Epithelial cell of proximal tubule (primary cell): ENCODE measurements at places on chromosomes 3 and 15.

DNA sequence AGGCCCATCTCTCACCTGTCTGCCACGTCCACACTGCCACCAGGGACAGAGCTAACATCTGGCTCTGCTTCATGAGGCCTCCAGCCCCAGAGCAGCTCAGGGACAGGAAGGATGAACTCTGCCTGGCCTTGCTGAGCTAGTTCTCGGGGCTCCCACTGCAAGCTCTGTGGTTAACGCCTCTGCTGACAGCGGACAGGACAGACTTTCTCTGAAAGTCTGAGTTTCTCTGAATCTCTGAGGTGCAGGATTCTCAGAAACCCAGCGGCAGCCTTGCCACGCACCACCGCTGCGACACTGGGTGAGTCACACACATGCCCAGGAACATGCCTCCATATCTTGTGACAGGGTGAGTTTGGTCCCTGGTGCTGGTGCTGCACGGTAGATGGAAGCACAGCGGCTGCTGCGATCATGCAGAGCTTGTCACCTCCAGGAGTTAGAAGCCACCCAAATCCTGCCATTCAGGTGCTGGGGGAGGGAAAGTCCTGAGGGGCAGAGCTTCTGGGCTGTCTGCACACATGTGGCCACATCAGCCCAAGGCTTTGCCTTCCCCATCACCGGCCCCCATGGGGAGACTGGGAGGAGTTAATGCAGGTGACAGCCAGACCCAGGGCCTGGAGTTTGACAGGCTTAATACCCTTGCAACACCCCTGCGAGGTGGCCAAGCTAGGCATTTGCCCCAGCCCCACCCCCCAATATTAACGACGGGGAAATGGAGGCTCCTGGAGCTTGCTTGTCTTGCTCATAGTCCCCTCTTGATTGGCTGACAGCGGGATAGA lies 267.0 kb downstream of the PLCL2 start:
- DNase-seq: no peak

DNA sequence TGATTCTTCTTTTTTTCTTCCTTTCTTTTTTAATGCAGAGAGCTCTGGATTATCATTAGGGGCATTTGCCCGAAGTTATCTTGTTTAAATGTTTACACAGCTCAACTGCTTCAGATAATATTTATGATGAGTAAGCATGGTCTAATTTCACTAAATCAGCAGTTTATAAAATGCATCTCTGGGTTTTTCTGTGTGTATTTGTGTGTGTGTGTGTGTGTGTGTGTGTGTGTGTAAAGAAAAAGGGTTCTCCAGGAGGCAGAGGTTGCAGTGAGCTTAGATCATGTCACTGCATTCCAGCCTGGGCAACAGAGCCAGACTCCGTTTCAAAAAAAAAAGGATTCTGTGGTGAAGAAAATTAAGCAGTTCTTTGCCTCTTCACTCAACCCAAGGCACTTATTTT lies 25.9 kb upstream of the TNFSF10 start:
- no peak for DNase-seq

DNA sequence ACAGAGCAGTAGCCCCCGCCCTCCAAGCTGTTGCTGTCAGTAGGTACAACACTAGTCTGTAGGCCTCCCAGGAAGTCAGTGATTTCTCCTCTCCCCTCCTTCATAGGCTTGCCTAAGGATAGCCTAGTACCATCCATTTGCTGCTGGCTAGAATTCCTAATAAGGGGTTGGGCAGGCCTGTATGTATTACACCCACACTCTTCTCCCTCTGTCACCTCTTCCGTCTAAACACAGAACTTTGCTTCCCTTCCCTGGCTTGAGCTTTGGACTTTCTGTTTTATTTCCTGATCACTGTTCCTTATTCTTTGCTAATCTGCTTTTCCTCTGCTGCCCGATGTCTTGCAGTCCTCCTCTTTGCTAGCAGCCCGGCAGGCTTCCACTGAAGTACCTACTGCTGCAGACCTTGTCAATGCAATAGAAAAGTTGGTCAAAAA lies 93.4 kb upstream of the UMPS start:
- no peak for DNase-seq

DNA sequence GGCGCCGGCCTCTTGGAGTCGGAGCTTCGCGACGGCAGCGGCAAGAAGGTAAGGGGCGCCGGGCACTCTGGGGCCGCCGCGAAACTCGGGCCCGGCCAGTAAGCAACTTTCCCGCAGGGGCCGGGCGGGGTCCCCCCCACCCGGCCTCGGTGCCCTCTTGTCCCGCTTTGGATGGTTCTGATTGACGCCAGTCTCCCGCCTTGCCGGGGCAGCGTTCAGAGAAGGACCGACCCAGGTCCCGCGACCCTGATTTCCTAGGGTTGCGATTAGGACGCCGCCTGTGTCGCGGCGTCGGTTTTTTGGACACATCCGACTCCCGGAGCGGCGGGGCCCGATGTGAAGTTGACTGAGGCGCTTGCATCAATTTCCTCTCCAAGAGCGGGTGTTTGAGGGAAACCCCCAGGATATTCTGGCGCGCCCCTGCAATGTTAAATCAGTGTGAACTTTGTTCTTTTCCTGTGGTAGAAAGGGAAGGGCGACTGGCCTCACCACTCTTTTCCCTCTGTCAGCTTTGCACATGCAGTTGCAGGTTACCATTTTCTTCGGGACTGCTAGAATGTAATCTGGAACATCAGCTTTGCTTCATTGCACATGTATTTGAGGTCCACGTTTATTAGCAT lies 755 bp downstream of the PDE8A start:
- DNase-seq: peak; percentile 26

DNA sequence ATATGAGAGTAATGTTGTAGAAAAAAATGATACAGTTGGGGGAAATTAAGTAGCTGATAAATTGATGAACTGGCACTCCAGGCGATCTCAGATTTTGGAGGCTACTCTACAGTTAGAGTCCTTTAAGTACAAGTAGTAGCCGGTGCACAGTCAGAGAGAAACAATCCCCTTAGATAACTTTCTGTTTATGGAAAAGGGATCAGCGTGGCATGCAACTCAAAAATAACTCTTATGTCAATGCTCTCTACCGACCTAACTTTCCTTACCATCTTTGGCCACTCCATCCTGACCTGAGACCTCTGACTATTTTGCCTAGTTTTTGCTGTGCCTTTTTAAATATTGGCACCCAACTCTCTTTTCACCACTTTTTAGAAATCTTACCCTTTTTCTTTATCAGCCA lies 299.6 kb downstream of the UNC13C start:
- DNase-seq: no peak

GRCh38 chr3:141798448-141798845 lies 35.2 kb downstream of the GRK7 start:
- DNase-seq: no peak

DNA sequence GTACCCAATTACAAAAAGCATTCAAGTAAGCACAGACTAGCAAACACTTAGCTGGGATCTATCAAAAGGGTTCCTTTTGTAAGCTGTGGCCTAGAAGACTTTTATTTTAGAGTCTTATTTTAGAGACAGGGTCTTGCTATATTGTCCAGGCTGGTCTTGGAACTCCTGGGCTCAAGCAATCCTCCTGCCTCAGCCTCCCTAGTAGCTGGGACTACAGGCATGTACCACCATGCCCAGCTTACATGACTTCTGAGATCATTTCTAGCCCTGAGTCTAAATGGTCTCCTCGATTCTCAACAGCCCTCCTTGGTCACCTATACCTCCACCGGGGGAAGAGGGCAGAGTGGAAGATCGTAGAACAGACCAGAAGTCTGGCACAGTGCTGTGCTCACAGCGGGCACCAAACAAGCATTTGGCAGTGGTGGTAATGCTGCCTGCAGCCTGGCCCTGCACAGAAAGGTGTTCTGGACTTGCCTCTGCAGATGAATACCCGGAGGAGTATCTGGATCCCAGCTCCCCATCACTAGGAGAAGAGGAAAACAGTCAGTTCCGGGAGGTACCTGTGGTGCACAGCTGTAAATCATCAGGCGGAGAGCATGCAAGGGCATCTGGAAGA lies 2.4 kb downstream of the FAM219B start:
- DNase-seq: no peak

- DNase-seq: no peak
These were observed 48.4 kb downstream of the WNT7A start for GRCh38 chr3:13831386-13831996.

- DNase-seq: no peak
These were observed 37.1 kb downstream of the MRPL46 start for GRCh38 chr15:88430051-88430450.

GRCh38 chr3:171790898-171791691 lies 19.2 kb downstream of the PLD1 start:
- no peak for DNase-seq

DNA sequence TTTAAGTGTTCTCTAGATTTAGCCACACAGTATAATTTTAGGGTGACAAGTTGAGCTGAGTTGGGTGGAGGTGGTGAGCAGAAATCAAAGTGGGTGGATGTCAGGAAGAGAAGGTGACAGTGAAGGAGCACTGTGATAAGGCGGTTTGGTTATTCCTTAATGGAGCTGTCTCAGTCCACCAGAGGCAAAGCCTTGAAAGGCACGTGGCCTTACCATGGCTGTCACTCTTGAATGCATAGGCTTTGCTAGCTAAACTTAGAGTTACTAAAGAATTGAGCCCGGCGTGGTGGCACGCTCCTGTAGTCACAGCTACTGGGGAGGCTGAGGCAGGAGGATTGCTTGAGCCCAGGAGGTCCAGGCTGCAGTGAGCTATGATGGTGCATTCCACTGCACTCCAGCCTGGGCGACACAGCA lies 560 bp upstream of the TTLL13 start:
- no peak for DNase-seq

DNA sequence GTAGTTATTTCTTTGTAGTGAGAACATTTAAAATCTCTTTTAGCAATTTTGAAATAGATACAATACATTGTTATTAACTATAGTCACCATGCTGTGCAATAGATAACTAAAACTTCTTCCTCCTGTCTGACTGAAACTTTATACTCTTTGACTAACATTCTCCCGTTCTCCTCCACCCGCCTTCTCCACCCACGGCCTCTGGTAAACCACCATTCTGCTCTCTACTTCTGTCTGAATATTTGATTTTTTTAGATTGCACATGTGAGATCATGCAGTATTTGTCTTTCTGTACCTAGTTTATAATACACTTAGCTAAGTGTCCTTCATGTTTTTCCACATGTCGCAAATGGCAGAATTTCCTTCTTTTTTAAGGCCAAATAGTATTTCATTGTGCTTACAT lies 72.8 kb upstream of the RBM5 start:
- DNase-seq: no peak

GRCh38 chr3:194364314-194364651 lies 5.3 kb downstream of the LRRC15 start:
- no peak for DNase-seq

DNA sequence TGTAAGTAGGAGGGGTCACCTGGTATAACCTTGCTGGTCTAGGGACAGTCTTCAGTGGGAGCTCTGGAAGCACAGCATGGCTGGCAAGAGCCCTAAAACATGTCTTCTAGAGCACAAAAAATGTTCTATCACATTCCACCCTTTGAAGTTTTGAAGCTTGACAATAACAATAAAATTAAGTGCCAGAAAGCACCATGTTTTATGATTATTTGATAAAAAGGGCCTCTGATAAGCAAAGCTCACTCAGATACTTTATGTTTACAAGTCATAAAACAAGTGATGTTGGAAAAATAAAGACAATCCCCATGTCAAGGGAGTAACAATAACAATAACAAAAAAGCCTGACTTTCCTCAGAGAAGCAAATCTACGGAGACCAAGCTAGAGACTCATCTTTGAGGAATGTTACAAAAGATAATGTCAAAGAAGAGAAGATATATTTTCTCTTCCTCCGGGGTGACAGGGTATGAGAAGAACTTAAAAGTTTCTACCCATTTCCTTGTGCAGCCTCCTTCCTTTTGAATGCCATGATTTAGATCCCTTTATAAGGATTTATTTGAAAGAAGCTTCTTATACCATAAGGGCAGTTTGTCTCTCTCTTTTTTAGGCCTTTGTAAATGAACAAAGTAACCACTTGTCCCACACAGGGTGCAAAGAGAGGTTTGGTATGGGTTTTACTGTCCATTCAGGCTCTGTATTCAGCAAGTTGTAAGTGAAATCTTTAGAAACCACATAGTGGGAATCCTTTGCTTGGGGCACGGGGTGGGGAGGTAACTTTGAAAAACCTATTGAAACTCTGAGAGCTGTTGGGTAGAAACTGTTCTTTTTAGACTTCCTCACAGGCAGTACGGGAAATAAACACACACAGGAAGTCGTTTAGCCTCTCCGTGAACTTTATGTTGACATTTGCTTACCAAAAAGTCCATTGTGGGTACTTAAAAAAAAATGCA lies 109.6 kb upstream of the RBMS3 start:
- DNase-seq: no peak

DNA sequence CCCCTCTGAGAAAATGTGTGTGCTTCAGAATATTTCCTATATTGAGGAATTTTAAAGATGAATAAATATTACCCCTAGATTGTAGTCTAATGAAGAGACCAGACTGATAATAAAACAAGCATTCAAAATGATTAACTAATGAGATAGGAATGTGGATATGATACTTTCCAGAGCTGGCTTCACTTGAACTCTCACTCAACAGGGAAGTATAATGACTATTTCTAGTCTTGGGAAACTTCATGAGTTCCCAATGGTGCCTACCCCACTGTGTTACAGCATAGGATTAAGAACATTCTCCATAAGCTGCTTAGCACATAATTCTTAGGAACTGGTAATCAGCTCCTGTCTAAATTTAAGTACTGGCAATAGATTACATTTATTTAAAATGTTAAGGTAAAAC lies 261.5 kb upstream of the ZNF385D start:
- no peak for DNase-seq

DNA sequence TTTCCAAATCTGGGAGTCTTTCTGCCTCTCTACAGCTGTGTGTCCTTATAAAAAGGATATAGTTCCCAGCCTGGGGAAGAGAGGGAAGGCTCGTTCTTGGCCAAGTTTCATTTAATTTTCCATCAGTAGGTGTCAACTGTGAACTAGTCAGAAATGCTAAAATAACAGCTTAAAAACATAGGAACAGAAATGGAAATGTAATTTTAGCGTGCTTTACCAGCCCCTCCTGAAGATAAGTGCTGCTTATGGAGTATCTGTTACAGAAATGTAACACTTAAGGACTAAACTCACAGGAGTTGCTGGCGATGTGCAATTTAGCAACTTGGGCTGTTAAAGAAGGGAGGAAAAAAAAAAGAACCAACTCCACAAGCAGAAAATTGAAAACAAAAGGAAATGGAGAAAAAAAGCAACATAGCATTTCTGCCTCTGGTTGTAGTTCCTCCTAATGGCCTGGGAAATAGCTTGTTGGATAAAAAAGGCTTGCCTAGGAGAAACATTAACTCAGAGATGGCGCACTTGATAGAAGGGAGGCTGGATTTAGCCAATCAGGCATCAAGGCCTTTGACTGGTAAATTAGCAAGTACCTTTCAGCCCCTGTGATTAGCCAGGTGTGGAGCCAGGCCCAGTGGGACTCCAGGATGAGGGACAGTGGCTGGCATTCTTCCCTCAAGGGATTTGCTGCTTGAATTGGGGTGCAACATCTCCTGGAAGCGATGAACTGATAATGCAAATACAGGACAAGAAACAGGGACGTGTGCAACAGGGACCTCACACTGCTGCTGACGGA lies 84.3 kb downstream of the RPLP1 start:
- no peak for DNase-seq

DNA sequence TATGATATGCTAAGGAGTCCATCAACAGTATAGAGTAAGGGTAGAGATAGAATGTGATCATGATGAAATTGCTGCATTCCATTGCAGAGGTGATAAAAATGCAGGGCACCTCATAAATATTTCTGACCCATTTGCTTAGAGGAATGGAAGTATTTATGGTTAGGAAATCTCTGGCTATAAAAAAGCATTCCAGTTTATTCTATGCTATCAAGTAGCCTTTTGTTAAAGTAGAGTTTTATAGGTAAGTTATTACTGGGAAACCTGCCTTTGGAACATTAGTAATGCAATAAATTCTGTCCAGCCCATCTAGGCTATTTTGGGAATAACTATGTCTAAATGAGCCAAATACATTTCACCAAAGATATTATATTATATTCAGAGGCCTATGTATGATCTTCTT lies 19.8 kb upstream of the STRIT1 start:
- peak; percentile 20 for DNase-seq
